NCI-H2081 (cell line): ENCODE measurements at places on chromosomes 12 and 14.

DNA sequence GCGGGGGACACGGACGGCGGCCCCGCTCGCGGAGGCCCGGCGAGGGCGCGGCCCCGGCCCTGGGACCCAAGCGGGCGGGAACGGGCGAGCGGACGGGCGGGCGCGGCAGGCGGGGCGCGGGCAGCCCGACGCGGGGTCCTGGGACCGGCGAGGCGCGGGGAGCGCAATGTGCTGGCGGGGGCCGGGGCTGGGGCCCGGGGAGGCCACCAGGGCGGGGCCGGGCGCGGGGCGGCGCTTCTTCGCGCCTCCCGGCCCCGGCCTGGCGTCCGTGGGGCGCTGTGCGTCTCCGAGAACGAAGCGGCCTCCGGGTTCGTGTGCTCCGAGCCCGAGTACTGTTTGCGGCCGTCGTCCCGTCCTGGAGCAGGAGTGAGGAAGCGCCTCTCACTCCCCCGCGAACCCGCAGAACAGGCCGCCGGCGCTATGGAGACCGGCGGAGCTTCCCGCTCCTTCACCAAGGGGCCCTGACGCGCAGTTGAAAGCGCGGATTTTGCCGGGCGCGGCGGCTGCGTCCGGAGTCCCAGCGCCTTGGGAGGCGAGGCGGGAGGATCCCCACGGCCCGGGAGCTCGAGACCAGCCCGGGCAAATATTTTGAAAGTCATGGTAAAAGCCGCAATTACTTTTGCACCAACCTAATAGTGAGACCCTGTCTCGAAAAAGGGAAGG lies 420 bp upstream of the ANKLE2 start:
- DNase-seq: peak; percentile 89

DNA sequence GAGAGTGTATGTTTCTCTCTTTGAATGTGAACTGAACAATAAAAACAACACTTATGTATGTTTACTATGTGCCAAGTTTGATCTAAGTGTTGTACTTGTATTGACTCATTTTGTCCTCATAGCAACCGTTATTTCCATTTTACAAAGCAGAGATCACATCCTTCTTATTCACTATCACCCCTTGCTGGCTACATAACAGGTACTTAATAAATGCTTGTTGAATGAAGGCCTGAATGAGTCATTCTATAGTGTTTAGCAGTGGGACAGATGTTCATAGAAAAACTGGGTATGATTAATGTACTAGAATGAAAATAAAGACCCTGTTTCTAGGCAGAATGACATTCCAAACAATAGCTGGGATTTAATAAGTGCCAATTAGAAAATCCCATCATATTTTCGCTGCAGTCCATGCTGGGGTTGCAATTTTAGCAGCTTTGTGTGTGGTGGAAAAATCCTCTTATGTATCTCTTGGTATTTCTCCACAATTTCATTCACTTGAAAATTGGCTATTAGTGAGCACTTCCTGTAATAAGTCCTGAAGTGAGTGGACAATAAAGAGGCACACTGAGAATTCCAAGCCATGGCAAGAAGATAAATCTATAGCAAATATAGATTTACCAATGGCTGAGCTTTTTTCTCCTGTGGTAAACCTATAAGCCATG lies 86.0 kb downstream of the FAR2 start:
- no peak for DNase-seq

- no peak for DNase-seq
Measured at GRCh38 chr12:49790741-49791555, 37.3 kb downstream of the NCKAP5L start.

DNA sequence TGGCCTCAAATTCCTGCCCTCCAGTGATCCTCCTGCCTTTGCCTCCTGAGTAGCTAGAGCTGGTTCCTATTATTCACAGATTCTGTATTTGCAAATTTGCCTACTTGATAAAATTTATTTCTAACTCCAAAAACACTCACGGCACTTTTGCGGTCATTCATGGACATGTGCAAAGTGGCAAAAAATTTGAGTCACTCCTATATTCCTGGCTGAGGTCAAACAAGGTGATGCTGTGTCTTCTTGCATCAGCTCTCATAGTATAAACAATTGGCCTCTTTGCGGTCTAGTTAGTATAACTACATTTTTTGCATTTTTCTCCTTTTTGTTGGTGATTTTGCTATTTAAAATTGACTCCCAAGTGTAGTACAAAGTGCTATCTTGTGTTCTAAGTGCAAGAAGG lies 24.7 kb downstream of the ATF1 start:
- no peak for DNase-seq

DNA sequence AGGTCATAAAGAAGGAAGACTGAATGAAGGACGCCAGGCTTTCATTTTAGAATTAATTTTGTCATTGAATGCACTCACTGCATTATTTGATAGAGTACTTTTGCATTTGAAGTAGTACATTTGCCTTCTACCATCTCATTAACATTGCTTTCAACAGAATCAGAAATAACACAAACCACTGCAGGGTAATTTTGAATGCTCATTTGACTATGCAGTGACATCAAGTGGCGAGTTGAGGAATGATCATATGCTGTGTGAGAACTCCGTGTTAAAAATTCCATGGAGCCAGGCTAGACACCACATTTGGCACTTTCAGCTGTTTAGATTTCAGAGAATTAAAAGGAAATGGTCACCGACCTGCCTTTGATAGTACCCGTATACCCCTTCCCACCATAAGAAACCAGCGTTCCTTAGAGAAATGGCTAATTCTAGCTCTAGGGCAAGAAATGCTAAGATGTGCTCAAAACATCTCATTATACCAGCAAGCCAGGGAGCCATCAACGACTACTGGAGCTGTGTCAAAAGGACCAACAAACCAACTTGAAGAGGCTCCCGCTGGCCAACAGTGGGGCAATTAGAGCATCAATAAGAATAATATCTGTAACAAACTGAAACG lies 16.5 kb downstream of the HEBP1 start:
- peak; percentile 5 for DNase-seq

DNA sequence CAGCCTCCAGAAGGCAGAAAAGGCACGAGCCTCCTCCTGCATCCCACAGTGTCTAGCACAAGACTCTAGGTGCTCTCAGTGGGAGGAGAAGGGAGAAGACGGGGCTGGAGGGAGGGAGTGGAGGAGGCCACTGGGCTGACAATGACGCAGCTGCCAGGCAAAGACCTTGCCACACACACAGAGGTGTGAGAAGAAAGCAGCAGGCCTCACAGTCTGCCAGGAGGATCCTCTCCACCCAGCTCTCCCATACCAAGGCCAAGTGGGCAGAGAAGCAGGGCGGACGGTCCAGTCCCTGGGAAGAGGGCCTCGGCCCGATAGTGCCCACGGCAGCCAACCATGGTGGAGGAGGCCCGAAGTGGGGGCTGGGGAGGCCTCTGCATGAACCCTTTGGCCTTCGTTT lies 78.9 kb downstream of the NCOR2 start:
- no peak for DNase-seq

DNA sequence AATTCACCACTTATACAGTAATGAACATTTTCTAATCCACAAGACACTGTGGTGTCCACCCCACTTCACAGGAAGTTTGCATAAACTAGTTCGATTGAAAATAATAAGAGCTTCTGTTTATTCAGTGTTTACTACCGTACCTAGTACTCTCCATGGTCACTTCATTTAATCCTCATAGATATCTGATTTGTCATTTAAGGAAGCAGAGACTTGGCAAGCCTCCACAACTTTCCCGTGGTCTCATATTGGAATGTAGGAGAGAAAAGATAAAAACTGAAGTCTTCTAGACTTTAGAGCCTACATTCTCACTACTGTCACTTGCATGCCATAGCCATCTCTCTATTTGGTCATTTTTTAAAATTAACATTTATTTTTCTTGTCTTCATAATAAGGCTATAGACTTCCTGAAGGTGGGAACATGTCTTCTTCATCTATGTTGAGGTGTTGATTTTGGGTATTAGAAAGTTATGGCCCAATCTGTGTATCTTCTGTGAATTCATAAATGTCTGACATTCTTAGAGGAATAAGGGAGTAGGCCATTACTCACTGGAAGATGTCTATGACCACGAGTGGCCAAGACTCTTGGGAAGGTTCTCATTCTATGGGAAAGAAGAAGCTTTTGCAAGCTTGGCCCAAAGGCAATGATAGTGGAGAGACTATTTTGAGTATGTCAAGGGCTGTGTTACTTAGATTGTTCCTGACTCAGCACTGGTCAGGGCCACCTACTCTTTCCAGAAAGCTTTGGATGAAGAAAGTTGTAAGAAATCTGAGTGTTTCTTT lies 423.7 kb downstream of the LRIG3 start:
- DNase-seq: no peak

- DNase-seq: no peak
Measured at GRCh38 chr12:62448436-62448835, 18.2 kb upstream of the MON2 start.

DNA sequence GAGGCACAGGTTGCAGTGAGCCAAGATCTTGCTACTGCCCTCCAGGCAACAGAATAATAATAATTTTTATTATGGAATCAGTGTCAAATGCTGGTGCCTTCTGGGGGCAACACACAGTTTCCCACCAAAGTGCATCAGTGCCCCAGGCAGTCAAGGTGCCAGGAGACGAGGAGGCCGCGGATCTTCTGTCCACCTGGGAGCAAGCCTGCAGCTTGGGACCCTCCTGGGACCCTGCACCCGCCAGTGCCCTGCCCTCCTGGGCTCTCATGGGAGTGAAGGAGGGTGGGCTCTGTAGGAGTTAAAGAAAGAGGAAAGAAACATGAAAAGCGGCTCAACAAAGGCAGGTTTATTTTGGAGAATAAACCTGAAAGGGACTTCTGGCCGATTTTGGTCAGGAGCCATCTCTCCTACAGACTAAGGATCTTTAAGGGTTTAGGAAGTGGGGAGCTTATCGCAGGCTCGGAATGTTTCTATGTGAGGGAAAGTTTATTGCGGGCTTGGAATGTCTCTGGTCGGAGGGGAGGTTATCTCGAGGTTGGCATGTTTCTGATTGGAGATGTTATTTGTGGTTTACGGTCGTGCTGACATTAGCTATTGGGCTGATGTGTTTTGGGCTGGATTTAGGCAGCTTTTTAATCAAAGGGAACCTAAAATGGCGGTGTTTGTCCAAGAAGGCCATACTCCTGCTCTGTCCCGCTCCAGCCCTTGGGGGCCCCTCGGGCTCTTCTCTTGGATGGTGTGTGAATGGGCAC lies 1.1 kb upstream of the ASPG start:
- DNase-seq: no peak

DNA sequence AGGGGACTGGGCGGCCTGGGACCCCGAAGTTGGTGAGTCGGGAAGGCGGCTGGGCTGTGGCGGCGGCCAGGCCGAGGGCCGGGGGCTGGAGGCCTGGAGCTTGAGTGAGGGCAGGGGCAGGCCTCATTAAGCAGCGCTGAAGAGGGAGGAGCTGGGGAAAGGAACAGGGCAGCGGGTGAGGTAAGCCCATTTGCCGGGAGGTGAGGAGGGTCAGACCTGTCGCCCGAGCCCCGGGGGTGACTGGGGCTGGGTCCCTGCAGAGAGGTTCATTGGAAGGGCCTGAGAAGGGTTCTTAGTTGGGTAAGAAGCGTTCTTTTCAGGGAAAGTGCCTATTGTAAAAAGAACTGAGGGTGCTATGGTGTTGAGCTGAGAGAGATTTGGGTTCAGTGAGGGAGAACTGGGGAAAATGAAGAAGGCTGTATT lies 441 bp downstream of the RAB5B start:
- peak; percentile 36 for DNase-seq

GRCh38 chr14:100535287-100536120 lies 51.7 kb downstream of the BEGAIN start:
- DNase-seq: no peak

GRCh38 chr14:50964683-50965390 lies 20.6 kb upstream of the PYGL start:
- peak; percentile 7 for DNase-seq

- no peak for DNase-seq
Measured at GRCh38 chr12:131892711-131893604, 1.5 kb upstream of the ULK1 start.

DNA sequence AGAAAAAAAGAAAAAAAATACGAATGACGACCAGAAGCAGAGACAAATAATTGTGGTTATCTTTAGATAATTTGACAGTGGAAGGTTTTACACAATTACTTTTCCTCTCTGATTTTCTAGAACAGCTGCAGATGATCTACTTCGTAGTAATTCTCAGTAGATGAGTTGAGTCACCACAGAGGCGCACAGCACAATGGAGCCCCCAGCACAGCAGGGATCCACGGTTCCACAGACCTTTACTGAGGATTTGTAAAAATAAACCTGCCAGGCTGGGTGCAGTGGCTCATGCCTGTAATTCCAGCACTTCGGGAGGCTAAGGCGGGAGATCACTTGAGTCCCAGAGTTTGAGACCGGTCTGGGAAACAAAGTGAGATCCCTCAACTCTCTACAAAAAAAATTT lies 29.3 kb downstream of the AMN start:
- no peak for DNase-seq

- DNase-seq: no peak
Measured at GRCh38 chr12:1776170-1776921, 44.0 kb upstream of the LRTM2 start.

- peak; percentile 66 for DNase-seq
Measured at GRCh38 chr14:75709207-75709812, 48.3 kb downstream of the TTLL5 start.

GRCh38 chr12:111434680-111435338 lies 29.1 kb downstream of the SH2B3 start:
- peak; percentile 72 for DNase-seq

DNA sequence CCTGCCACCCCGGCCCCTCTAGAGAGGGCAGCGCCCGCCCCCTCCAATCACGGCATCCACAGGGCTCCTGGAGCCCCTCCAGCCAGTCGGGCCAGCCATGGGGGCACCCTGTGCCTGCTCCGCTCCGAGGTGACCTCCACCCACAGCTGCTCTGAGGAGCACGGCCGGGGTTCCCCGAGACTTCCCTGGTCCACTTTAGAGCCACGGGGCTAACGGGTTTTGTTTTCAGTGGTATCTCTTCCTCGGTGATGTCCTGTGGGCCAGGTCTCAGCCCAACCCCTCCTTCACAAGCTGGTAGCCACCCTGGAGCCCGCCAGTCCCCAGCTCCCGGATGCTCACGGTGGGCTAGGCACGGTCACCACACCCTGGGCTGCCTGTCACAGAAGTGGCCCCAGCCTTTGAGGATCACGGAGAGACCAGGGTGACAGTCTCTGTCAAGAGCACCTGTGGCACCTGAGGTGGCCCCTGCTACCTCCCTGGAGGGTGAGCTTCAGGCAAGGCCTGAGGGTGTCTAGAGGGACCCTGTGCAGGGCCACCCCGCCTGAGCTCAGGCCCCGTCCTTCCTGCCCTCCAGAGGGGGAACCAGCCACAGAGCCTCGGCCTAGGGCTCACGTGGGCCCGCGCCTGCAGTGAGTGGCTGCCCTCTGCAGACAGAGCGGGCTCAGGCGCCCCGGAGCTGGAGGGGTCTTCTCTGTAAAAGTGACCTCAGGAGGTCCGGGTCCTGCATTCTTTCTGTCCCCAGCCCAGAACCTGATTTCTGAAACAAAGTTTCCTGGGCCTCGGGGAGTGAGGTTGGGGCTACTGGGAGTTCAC lies 146.0 kb upstream of the C14orf180 start:
- DNase-seq: no peak
